ENCODE measurements at places on chromosomes 16 and 17. TPM values are rescaled to one million over a fixed set of nuclear protein-coding genes. Genes with fewer than 3 reads are reported as not detected.

DNA sequence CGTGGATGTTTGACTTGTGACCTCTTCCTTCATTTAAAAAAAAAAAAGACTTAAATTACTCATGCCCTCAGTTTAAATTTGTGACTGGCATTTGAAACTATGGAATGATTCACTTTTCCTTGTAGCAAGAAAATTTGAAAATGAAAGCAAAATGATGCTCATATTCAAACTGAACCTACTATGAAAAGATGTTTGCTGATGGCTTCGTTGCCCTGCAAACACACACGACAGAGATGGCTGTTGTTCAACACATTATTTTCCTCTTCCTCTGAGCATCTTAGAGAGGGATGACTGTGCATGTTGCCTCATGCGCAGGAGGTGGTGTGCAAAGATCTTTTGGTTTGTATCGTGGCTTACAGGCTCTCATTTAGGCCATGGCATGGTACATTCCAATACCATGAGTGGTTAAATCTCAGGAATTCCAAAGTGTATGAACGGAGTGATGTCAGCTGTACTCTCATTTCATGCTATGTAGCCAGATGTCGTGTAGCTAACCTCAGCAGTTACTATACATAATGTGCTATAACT is 164.5 kb downstream of the PRKCA start:
- no peaks in the 10 kb centered on the region for H3K27me3 ChIP-seq
- peaks cover 76% of the 10 kb centered on the region for H3K4me1 ChIP-seq
- H3K4me3 ChIP-seq: peak overlapping the region; percentile 29

GRCh38 chr16:16073891-16074881 is 124.8 kb downstream of the ABCC1 start:
- H3K27ac ChIP-seq: peak overlapping the region; percentile 89
- no peak for DNase-seq
- peaks cover 20% of the 10 kb centered on the region for H3K36me3 ChIP-seq
- H3K27me3 ChIP-seq: no peaks in the 10 kb centered on the region

The ANKRD40 gene
- 36.1 TPM for total RNA-seq

DNA sequence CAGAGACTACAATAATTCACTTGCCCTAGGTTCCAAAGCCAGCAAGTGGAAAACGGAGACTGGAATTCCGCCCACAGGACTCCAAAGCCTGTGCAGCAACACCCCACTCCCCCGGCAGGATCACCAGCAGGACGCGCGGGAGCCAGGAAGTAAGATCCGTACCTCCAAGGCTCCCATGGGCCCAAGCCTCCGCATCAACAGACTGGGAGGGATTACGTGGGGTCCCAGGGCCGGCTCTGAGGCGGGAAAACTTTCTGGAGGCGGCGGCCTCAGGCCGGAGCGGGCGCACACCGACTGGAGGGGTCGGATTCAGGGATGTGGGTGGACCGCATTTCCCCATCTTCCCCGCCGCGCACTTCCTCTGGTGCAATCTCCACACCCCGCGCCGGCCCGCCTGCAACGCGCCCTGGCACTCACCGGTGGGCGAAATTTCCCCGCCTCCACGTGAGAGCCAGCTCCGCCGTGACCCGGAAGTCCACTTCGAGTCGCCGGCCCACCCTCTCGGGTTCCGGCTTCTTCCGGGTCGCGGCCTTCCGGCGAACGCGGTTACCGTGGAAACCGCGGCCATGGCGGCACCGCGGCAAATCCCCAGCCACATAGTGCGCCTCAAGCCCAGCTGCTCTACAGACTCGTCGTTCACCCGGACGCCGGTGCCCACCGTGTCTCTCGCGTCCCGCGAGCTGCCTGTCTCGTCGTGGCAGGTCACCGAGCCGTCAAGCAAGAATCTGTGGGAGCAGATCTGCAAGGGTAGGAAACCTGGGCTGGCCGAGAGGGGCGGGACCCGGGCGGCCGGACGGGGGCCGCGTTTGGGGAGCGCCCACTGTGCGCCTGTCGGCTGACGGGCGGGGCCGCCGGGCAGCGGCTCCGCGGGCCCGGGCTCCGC is at the start of the genes IQCK and KNOP1:
Gene IQCK, plus strand, starts transcription at position 531 of the 883 bp plus-strand sequence. Its CDS starts 36 bp downstream, at position 567.
Gene KNOP1, minus strand, starts transcription at position 487 of the 883 bp plus-strand sequence. CDS start 3,192 bp downstream, outside the sequence.
- peak within 1 kb of the TSS; percentile 87 for H3K4me3 ChIP-seq
- H3K27ac ChIP-seq: peak within 1 kb of the TSS; percentile 88
- peaks cover 10% of the 10 kb centered on the region for H3K36me3 ChIP-seq
- H3K27me3 ChIP-seq: no peaks in the 10 kb centered on the region

DNA sequence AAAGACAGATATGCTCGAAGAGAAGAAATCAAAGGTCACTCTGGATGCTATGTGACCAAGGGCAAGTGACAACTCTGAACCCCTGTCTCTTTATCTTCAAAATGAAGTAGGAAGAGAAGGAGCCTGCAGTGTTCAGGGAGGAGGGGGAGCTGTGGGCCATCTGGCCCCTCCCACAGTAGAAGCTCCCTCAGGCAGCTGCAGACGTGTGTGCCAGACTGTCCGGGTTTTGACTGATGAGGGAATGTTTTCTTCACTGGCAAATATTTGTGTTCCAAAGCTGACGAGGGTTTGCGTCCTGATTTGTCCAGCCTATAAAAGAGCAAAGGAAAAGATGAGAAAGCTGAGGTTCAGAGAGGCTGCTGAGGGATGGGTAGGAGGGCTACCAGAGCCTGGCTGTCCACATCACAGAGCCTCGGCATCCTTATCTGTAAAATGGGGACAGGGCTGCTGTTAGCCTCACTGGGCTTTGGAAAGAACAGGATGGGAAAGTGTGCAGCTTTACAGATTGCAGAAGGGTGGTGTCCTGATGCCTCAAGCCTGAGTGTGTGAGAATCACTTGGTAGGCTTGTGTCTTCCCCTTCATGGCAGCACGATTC is 1.8 kb upstream of the GINS2 start:
- H3K4me3 ChIP-seq: no peak overlapping the region
- no peaks in the 10 kb centered on the region for H3K4me1 ChIP-seq
- H3K27ac ChIP-seq: no peak overlapping the region
- H3K27me3 ChIP-seq: peaks cover 13% of the 10 kb centered on the region
- H3K36me3 ChIP-seq: no peaks in the 10 kb centered on the region

DNA sequence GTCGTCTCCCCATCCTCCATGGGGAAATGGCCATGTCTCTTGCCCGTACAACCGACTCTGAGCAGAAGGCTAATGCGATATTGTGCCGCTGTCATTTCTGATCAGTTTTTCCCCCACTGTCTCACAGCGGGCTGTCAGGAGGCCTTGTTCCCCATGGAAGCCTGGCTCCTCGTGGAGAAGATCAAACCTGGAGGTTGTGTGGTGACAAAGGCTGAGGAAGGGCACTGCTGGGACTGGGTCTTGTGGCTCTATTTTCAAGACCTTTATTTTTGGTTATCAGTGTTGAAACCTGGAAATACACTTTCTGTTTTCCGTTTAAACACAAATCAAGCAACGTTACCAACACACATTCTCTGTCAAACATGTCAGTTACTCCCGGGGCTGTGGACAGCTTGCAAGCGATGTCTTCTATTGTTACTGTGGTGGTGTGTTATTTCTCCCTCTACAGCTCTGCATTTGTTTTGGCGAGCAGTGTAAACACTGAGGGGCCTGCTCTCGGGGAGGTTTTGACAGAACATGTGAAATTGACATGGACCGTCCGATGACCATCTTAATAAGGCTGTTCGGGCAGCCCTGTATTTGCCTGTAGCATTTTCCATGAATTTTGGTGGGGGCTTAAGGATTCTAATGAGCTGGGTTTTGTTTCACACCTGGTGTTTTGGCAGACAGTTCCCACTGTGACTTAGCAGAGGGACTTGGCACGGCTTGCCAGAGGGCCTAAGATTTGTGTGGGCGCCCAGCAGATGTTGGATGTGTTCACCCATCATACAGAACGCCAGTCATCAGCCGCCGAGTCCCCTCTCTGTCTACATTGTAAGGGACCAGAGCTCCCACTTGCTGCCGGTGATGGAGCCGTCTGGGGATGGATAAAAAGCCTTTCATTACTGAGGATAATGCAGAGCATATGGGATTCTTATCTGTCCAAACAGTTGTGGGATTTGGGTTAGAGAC is 12.5 kb downstream of the RBFOX1 start:
- no peak overlapping the region for H3K4me3 ChIP-seq
- no peaks in the 10 kb centered on the region for H3K27me3 ChIP-seq

DNA sequence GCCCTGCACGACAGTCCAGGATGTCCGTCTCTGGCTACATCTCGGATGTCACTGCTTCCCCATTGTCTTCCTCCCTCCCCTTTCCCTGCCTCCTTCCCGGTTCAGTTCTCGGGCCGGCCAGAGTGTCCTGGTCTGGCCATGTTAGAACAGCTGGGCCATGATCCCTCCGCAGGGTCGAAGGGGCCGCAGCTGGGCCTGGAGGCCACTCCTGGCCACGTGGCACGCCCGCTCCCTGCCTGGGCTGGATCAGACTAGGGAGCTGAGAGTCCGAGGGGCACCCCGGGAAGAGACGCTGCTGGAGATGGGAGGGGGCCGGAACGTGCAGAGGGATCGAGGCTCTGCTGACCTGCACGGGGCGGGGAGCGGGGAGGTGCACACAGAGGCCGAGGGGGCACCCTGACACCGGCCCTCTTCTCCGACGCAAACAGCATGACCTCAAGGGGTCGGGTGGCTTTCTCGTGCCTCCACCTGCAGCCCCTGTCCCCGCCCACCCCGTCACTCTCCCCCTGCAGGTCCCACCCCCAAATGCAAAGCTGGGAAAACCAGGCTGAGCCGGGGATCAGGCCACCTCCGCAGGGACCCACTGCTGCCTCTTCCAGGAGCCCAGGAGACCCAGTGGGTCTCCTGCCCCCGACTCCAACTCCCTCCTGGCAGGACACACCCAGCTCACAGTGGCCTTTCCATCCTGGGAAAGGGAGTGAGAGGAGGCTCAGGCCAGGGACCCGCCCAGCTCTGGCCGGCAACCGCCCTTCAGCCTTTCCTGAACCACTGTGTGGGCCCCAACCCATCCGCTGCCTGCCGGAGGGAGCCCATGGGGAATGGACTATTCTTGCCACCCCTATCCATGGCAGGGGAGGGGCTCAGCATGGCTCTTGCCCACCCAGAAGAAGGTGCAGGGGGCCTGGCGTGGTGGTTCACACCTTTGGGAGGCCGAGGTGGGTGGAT is 38.5 kb downstream of the CTU2 start:
- H3K36me3 ChIP-seq: peaks cover 2% of the 10 kb centered on the region
- no peaks in the 10 kb centered on the region for H3K4me1 ChIP-seq
- H3K4me3 ChIP-seq: no peak overlapping the region
- H3K27ac ChIP-seq: no peak overlapping the region
- H3K27me3 ChIP-seq: no peaks in the 10 kb centered on the region
